ENCODE measurements at places on chromosomes 7 and 10.

DNA sequence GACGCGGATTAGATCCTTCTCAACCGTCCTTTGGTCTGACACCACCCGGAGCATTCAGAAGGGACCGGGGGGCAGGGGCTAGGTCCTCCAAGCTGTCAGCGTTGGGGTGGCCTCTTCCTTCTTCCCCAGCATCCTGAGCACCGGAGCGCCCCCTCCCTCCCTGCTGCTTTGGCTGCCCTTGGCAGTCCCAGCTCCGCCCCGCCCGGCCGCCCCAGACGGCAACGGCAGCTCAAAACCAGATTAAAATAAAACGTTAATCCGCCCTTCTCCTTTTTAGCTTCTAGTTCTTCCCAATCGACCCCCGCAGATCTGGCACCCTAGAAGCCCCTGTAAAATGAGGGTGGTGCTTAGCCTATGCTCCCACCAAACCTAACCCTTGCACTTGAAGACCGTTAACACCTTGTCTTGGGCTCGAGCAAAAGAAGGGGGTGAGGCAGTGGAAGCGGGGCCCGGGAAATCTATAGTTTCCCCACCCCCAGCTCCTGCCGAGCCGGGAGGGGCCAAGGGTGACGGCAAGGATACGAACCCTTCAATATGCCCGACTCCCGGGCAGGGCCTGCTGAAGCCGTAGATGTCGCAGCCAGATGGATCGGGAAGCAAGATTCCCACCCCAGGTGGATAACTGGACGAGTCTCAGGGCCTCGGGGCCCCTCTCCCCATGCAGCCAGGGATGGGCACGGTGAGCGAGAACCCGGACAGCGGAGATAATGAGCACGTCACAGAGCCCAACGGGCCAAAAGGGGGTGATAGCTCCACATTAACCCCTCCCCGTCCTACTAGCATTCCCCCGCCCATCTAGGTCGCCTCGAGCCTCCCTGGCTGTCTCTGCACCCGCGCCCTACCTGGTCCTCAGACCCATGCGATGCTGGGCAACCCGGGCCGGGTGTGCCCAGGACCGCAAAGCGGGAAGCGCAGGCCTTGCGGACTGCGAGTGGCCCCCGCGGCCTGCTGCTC, 169.7 kb downstream of the NRF1 start:
- peaks cover 26% of the 10 kb centered on the region for H3K4me1 ChIP-seq
- H3K27ac ChIP-seq = no peak overlapping the region
- peaks cover 49% of the 10 kb centered on the region for H3K27me3 ChIP-seq
- H3K36me3 ChIP-seq = no peaks in the 10 kb centered on the region
- peak; percentile 31 for DNase-seq

DNA sequence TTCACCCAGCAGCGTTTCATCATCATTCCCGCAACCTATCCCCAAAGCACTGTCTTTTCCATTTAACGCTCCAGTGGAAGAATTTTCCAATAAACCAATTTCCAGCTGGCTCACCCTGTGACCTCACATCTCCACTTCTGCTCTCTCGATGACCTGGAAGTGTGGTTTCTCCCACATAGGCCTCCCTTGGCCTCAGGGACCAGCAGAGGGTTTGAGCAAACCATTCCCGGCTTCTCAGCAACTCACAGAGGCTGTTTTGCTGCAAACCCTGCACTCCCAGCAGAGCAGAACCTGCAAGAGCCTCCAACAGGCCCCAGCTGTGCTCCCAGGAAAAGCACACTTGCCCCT, 523.0 kb upstream of the FOXK1 start:
- H3K4me1 ChIP-seq = no peaks in the 10 kb centered on the region
- no peak overlapping the region for H3K4me3 ChIP-seq
- no peaks in the 10 kb centered on the region for H3K27me3 ChIP-seq
- H3K36me3 ChIP-seq = no peaks in the 10 kb centered on the region

DNA sequence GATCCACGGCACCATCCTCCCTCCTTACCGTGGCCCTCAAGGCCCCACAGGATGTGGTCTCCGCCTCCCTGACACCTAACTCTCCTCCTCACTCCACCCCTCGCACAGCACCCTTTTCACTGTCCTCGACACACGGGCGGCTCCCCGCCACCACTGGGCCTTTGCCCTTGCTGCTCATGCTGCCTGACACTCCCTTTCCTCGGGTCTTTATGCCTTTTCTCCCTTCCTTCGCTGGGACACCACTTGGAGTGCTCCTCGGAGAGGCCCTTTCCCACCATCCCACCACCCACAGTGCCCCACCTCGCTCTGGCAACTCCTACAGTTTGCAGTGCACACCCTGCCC, 7.9 kb upstream of the INMT start:
- H3K27ac ChIP-seq = no peak overlapping the region
- H3K36me3 ChIP-seq = no peaks in the 10 kb centered on the region
- no peaks in the 10 kb centered on the region for H3K27me3 ChIP-seq
- DNase-seq = no peak

- no peak for DNase-seq
- no peaks in the 10 kb centered on the region for H3K4me1 ChIP-seq
- no peak overlapping the region for H3K4me3 ChIP-seq
- H3K27ac ChIP-seq = no peak overlapping the region
- no peaks in the 10 kb centered on the region for H3K27me3 ChIP-seq
- H3K36me3 ChIP-seq = no peaks in the 10 kb centered on the region
These were observed 97.8 kb downstream of the CALCR start for GRCh38 chr7:93476491-93477344.

- no peak for DNase-seq
- H3K4me3 ChIP-seq = no peak overlapping the region
- H3K27ac ChIP-seq = no peak overlapping the region
- H3K4me1 ChIP-seq = no peaks in the 10 kb centered on the region
- H3K27me3 ChIP-seq = no peaks in the 10 kb centered on the region
These were observed 85.5 kb downstream of the WIPF3 start for GRCh38 chr7:29891766-29892165.

DNA sequence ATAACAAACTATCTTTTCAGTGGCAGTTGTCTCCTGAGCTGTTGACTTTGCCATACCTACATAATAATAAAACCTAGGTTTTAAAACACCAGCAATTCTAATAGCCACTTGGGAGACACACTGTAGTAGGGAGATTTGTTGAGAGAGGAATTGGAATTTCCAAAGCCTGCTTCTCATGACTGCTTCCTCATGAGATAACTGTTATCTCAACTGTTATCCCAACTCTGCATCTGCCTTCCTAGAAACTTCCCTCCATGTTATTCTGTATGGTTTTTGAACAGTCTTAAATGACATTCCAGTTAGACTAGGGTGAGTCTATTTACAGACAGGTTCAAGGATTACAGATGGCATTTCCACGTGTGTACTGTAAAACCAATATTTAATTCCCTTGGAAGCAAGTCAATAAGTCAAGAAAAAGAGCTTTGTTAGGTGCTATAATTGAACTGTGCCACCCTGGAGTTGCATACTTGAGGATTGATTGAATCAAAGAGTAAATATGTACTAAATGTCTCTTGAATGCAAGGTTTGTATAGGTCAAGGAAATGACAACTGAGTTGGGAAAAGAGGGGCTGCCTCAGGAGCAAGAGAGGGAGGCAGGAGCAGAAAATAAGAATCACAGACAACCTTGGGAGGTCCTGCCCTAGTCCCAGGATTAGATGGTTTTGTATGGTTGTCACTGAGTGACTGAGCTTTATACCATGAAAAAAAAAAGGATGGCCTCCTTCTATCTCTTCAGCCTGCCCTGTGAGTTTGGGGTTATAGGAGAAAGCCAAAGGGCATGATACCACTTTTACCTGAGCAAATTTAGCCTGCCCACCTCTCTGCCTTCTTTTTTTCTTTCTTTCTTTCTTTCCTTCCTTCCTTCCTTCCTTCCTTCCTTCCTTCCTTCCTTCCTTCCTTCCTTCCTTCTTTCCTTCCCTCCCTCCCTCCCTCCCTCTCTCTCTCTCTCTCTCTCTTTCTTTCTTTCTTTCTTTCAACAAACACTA, 9.9 kb upstream of the TM9SF3 start:
- no peaks in the 10 kb centered on the region for H3K36me3 ChIP-seq
- H3K4me3 ChIP-seq = no peak overlapping the region
- H3K27ac ChIP-seq = no peak overlapping the region

DNA sequence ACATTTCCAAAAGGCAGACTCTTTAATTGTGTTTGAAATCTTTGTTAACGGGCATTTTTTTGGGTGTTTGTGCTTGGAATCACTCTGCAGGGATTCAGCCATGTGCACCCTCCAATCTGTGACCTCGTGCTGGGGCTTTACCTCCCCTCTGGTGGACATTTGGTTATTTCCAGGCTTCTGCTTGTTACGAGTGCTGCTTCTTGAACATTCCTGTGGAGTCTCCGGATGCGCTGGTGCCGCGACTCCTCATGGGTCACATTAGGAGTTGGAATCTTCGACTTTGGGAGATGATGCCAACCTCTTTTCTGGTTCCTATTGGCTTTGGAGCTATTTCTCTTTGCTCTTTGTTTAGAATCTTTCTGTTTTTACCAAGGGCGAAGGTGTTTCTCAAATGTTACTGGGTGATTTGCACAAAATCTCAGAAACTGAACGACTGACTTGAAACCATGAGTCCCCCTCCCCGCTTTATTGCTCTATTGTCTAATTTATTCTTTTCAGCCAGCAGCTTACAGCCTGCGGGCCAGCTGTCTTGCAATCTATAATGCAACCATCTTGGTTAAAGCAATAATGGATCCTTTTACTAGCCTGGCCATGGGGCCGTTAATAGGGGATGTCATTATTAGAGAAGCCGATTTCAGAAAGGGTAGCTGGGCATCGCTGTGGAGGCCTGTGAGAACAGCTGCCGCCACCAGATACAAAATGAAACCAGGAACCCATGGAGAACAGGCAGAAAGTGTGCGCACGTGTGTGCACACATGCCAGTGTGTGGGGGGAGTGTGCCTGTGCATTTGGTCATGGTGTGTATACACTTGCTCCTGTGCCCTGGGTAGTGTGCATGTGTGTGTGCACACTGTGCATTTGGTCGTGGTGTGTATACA, 9.9 kb upstream of the DPYSL4 start:
- no peak overlapping the region for H3K4me3 ChIP-seq
- H3K27me3 ChIP-seq = peaks cover 30% of the 10 kb centered on the region
- H3K4me1 ChIP-seq = no peaks in the 10 kb centered on the region
- no peak for DNase-seq

GRCh38 chr7:37944737-37945054, 24.3 kb downstream of the EPDR1 start:
- no peaks in the 10 kb centered on the region for H3K27me3 ChIP-seq
- 0 out of 2 replicates have a peak, but pooled peaks cover 2% of the 10 kb centered on the region for H3K4me1 ChIP-seq
- no peaks in the 10 kb centered on the region for H3K36me3 ChIP-seq
- DNase-seq = no peak
- no peak overlapping the region for H3K4me3 ChIP-seq
- no peak overlapping the region for H3K27ac ChIP-seq

DNA sequence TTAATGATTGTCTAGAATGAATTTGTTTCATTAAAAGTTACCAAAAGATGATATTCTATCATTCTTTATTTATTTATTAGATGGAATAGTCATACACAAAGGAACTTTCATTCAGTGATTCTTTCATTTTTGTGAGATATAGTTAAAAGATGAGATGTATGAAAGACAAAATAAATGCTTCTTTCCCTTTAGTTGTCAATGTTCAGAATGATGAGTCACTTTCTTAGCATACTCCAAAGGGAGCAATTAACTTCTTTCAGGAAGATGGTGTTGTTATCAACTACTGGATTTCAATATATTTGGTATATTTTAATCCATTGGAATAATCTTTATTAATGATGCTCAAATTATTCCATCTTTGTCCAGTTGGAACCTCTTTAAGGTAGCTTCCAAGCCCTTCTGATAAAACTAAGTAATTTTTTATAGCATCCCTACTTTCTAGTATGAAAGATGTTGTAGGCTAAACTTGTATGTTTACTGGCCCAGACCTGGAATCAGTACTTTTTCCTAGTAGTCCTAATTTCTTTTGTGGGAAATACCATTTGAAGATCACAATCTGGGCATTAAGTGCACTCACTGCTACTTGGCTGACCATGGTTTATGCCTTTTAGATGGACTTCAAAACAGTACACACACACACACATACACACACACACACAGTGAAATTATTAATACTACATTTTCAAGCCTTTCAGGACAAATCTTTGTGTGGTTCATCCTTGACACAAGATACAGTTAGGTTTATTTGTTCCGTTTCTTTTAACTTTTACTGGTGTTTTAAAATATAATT, 2.5 kb downstream of the GIMAP7 start:
- no peak overlapping the region for H3K27ac ChIP-seq
- peaks cover 10% of the 10 kb centered on the region for H3K4me1 ChIP-seq
- H3K36me3 ChIP-seq = no peaks in the 10 kb centered on the region
- H3K4me3 ChIP-seq = no peak overlapping the region
- no peaks in the 10 kb centered on the region for H3K27me3 ChIP-seq

DNA sequence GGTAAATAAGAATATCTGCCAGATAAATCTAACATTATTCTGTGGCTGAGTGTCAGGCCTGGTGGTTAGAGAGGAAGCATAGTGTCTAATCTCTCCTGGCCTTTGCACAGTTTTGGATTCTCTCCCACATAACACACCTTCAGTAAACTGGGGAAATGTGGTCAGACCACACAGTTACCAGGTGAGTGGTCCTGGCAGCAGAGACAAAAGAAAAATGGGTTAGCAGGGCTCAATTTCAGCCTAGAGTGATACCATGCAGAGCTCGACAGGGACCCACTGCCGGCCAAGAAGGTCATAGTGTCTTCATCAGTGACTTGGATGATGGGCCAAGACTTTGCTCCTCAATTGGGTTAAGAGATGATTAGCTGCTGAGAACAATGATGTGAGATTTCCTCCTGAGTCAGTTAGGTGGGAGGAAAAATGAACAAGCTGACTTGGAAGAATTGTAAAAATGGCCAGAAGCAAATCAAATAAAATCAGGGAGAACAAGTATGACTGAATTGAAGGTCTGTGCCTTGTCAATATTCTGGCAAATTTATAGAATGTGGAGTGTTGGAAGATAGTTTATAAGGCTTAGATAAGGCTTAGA, 69.2 kb upstream of the EFCAB10 start:
- H3K4me3 ChIP-seq = no peak overlapping the region
- H3K36me3 ChIP-seq = no peaks in the 10 kb centered on the region
- no peak overlapping the region for H3K27ac ChIP-seq
- no peak for DNase-seq
- H3K27me3 ChIP-seq = no peaks in the 10 kb centered on the region

- H3K27me3 ChIP-seq = no peaks in the 10 kb centered on the region
- H3K4me3 ChIP-seq = no peak overlapping the region
- H3K27ac ChIP-seq = no peak overlapping the region
These were observed 172.6 kb downstream of the SKIDA1 start for GRCh38 chr10:21352886-21353285.

DNA sequence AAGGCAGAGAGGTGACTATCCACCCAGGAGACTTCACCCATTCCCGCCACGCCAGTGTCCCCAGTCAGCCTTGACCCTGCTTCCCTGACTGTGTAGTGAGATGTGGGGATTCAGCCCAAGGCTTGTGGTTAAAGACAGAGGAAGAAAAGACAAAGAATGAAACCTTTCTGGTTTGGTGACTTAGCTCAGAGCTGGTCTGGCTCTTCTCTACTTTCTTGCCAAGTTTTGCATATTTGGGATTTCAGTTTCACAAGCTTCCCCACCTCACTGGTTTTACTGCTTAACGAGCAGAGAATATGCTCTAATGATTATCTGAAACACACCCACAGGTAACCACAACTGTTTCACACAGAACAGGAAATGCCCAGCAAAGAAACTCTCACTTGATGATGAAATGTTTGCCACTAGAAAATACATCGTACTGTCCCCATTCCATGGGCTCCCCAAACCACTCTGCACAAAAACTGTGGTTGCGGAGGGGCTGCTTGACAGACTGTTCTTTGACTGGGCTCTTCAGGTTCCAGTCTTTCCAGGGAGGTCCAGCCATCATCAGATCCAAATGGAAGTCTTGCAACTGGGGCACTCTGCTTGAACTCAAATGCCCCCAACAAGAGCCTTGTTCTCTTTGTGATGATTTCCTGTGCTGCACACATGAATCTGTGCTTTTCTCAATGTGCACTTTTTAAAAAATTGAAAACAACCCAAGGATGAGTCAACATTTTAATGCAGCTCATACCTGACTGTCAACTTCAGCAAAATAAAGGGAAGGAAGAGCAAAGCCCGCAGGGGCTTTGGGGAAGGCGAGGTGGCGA, 95.5 kb downstream of the CTBP2 start:
- H3K4me3 ChIP-seq = no peak overlapping the region
- H3K27me3 ChIP-seq = peaks cover 93% of the 10 kb centered on the region
- H3K4me1 ChIP-seq = peaks cover 11% of the 10 kb centered on the region
- no peaks in the 10 kb centered on the region for H3K36me3 ChIP-seq
